NCI-H774 (cell line): ENCODE measurements at places on chromosomes 7 and 10.

DNA sequence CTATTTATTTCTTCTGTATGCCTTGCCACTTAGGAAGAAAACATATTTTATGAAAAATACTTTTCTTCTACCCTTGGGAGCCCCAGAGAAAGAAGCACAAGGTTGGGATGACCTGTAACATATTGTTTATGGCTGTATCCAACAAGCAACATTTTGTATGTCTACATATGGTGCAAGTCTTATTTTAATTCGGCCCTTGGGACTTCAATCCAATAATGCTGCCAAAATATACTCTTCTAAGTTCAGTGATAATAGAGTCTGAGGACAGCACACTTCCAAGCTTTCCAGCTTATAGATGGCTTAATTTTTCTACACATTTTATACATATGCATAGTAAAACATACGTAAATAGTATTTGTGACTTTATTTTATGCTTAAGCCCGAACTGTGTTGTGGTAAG lies 318.5 kb upstream of the SEMA3A start:
- no peak for DNase-seq

GRCh38 chr7:156174428-156174827 lies 362.2 kb upstream of the SHH start:
- DNase-seq = no peak

- DNase-seq = no peak
These were observed 6.5 kb downstream of the PTEN start for GRCh38 chr10:87869773-87870551.

- DNase-seq = no peak
These were observed 29.8 kb downstream of the NDUFB2 start for GRCh38 chr7:140726281-140726680.

- no peak for DNase-seq
These were observed 8.0 kb downstream of the SEPHS1 start for GRCh38 chr10:13340068-13340467.

- DNase-seq = peak; percentile 26
These were observed at the start of gene CTTNBP2 for GRCh38 chr7:117873310-117874190. Gene CTTNBP2, minus strand, starts transcription at chr7:117873441. Its CDS starts 26 bp downstream, at chr7:117873415.

DNA sequence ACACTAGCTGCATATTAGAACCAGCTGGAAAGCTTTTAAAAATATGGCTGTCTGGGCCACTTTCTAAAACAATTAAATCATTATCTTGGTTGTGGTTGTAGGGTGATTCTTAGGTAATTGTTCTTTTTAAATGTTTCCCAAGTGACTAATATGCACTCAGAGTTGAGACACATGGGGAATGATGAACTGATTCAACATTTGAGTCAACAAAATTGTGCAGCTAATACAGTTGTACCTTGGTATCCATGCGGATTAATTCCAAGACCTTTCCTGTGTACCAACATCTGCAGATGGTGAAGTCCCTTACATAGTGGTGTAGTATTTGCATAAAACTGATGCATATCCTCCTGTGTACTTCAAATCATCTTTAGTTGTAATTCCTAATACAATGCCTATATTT lies 242.2 kb downstream of the ATRNL1 start:
- DNase-seq = no peak

GRCh38 chr10:70843776-70844489 lies 28.2 kb downstream of the SGPL1 start:
- DNase-seq = no peak

GRCh38 chr10:21065621-21066248 lies 168.6 kb upstream of the NEBL start:
- DNase-seq = no peak

DNA sequence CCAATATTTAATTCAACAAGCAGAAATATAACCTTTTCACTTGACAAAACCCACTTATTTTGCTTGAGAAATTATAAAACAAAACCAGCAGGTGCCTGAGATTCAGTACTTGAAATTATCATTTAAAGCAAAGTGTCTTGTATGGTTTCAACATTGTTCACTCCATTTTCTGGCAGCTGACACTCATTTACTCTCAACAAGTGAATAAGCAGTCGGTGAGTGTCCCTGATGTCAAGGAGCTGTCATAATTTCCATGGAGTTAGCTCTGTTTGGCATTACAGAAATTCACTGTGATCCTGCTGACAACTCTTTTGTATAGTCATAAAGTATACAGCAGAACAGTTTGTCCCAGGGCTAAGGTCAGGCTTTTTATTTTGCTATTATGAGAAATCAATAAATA lies 490.0 kb downstream of the CNTNAP2 start:
- no peak for DNase-seq

DNA sequence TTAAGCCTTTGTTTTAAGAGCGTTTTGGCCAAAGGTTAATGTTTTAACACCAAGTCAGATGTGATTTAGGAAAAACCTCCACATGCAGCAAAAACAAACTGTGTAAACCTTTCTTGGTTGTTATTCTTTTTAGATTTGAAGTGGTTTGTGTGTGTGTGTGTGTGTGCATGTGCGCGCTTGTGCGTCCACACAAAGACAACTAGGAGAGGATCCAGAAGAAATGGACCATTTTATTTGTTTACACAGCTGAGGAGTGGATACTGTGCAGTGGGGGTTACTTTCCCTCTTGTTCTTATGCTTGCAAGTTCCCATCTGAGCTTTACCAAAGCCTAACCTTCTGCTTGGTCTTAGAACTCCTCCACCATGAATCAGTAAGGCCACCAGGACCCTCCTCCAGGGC lies 20.0 kb downstream of the TCF7L2 start:
- no peak for DNase-seq

DNA sequence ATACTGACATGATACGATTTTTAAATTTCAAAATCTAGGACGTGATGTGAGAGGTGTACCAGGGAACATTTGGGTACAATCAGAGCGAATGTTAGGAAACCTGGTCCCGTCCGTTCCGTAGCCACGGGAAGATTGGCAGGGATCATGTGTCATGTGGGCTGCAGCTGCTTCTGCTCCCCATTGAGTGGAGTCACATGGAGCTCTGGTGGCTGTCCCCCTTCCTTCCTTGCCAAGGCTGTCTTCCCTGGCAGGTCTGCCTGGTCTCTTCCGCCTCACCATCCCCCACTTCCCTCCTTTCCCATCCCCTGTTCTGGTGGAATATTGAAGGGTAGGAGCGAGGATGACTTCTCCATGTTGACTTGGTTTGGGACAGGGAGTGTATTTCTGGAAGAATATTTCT lies 33.8 kb upstream of the FAM180A start:
- DNase-seq = no peak

GRCh38 chr7:142689439-142690120 lies 59.7 kb upstream of the PRSS1 start:
- DNase-seq = no peak

GRCh38 chr10:119135513-119135881 lies 30.0 kb downstream of the SFXN4 start:
- no peak for DNase-seq

GRCh38 chr10:59865101-59865500 lies 41.3 kb downstream of the CCDC6 start:
- no peak for DNase-seq

DNA sequence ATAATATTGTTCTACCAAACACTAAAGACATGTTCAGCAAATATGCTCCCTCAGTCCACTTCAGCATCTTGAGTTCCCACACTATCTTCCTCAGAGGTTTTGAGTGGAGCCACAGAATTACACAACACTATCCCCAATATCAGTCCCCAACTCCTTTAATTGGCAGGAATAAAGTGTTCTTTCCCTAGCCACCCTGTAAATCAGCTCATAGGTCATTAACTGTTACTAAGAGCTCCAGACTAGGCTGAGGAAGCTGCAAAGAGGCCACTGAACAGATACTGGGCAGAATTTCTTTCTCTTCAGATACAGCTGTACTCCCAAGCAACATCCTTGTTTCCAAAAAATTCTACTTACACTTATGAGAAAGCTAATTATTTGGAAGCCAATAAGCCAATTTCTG lies 11.6 kb upstream of the KAT6B start:
- DNase-seq = no peak

GRCh38 chr10:117807441-117807840 lies 239.3 kb downstream of the RAB11FIP2 start:
- no peak for DNase-seq

DNA sequence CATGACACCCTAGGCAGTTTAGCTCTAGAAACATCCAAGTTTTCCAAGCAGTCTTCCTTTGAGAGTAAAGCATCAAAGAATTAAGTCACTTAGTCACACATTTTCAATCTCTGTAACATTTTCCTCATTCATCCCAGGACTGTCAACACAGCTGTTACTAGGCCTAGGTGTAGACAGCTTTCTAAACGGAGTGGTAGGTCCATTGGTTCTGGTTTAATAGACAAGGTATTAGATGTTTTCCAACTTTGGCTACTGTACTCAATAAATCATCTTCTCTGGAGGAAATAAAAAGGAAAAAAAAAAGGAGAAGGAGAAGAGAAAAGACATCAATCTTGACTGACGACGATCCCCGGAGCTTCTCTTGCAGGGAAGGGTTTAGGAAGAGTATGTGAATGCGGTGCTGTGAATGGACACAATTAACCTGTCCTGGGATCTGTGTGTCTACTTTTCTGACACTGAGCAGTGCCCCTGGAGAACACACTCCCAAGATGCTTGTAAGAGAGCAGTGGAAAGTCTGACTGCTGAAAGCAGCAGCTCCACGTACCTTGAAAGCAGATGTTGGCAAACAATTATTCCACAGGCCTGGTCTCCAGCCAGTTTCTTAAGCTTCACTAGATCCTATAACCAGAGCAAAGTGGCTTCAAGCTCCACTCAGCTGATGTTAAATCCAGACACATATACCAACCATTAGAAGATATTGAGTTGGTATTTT lies 59.1 kb downstream of the CXCL12 start:
- DNase-seq = no peak

DNA sequence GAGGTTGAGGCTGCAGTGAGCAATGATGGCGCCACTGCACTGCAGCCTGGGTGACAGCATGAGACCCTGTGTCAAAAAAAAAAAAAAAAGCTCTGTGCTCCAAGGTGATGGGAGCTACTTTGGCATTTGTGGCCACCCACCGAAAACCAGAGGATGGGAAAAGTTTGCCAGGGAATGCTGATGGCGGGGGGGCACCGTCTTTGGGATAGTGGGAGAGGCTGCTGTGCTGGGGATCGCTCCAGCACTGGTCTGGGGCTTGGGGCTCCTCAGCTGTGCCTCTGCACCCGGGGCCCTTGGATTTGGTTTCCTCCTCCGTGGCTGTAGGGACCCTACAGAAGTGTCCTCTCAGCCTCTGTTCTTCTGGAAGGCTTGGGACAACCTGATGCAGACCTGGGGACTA lies 11.7 kb upstream of the RAMP3 start:
- no peak for DNase-seq

- no peak for DNase-seq
These were observed 59.0 kb downstream of the DOCK1 start for GRCh38 chr10:126964190-126964589.

DNA sequence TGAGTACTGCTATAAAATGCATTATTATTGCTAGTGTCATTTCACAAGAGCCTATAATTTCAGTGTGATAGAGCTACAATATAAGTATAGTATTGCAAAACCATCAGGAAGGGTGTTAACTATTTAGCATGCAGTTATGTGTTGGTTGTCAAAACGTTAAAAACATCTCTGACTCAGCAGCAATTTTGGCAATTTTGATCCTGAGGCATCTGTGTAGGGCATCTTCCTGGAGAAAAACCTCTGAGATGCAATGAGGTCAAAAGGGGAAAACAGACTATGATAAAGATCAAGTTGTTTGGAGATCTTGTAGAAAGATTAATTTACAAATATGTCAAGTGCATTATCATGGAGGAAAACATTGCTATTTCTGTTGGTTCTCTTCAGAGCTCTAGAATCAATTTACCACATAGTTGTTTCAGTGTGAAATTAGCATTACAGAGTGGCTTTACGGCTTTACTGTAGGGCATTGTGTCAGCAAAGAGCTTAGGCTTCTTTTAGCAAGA lies 5.3 kb downstream of the CFTR start:
- DNase-seq = no peak

- DNase-seq = no peak
These were observed 28.9 kb downstream of the ADD3 start for GRCh38 chr10:110036640-110037039.

DNA sequence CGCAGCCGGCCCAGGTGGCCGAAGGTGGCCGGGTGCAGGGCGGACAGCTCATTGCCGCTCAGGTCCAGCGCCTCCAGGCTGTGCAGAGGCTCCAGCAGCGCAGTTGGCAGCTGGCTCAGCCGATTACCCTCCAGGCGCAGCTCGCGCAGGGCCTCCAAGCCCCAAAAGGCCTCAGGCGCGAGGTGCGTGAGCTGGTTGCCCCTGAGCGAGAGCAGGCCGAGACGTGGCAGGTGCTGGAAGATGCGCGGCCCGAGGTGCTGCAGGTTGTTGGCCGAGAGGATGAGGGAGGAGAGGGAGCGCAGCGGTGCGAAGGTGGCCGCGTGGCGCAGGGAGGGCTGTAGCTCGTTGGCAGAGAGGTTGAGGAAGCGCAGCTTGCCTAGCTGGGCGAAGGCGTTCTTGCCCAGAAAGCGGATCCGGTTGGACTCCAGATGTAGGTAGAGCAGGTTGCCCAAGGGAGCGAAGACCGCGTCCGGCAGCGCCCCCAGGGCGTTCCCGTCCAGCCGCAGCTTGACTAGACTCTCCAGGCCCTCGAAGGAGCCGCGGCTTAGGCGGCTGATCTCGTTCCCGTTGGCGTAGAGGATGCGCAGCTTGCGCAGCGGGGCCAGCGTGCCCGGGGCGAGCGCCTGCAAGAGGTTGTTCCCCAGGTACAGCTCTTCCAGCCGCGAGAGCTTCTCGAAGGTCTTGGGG lies 923 bp downstream of the TRIL start:
- DNase-seq = peak; percentile 53

DNA sequence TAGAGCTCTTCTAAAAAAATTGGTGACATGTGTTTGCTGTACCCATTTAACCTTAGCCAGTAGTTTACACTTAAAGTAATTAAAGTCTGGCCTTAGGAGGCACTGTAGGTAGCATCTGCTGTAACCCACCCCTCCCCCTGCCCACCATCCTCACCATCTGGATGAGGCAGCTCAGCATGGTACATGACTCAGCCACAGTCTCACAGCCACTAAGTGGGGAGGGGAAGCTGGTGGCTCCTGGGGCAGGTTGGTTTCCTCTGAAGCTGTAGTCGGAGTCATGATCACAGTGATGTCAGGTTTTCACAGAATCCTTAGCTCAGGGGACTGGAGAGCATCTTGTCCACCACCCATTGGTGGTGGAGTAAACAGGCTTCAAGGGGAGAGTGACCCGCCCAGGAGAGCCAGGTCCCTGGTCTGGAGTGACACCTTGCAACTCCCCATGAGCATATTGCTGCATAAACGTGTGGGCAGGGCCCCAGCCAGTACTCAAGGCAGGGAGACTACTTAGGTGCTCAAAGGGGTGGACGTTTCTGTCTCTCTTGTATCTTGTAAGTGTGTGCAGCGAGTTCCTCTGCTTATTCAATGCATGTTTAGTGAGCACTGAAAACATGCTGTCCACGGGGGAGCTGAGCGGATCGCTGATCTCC lies 125.9 kb downstream of the GRK5 start:
- DNase-seq = no peak

GRCh38 chr10:104327745-104328645 lies 10.3 kb downstream of the ITPRIP start:
- no peak for DNase-seq

- no peak for DNase-seq
These were observed 196.5 kb upstream of the PRPS1L1 start for GRCh38 chr7:18224138-18224537.
